ENCODE measurements at places on chromosomes 7 and 10. TPM values are rescaled to one million over a fixed set of nuclear protein-coding genes. Genes with fewer than 3 reads are reported as not detected.

LRRD1 gene
- not detected for total RNA-seq

DNA sequence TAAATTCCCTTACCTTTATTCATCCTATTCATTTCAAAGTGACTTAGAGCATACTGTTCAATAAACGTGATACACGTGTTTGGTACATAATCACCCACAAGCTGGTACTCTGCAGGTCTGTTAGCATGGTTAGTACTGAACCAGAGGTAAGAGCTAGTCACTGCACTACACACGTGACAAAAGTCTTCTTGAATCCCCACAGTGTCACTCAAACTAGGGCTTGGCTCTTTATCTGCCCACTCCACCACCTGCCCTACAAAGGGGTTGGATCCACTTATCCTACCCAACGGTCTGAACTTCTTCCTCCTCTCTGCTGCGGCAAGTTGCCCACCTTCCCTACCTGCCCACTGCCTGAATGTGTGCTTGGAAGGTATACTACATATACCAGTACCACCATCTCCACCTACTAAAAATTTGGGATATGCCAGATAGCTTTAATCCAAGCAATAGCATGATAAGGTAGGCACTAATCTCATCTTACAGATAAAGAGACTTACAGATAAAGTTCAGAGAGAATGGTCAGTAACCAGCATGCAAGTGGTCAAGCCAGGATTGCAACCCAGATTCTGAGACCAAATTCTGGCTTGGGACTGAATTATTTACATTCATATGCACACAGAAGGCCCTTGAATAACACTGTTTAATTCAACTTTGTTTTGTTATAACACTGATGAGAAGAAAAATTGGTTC lies 92.2 kb downstream of the SGMS1 start:
- H3K27me3 ChIP-seq, result no peaks in the 10 kb centered on the region
- no peak overlapping the region for H3K4me3 ChIP-seq
- no peaks in the 10 kb centered on the region for H3K36me3 ChIP-seq
- DNase-seq, result no peak

CHN2 gene
- 4.9 TPM for total RNA-seq

WDR86 gene
- total RNA-seq, result 7.0 TPM

DNA sequence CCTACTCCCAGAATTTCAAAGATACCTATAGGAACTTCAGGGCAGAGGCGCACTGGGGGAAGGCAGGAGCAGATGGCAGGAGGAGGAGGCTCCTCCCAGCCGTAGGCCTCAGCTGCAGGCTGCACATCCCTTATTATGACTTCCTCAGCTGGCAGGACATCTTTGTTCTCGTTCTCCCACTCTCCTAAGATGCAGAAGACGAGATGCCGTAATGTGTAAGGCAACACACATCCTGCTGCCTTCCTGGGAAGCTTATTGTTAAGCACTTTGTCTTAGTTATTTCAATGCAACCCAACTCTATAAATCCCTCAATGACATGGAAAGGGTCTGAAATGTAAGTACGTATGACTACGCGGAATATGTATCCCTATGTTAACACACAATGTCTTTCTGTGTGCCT lies 599.8 kb upstream of the MGMT start:
- no peaks in the 10 kb centered on the region for H3K27me3 ChIP-seq
- H3K4me1 ChIP-seq, result no peaks in the 10 kb centered on the region
- H3K36me3 ChIP-seq, result no peaks in the 10 kb centered on the region
- H3K27ac ChIP-seq, result no peak overlapping the region
- H3K4me3 ChIP-seq, result no peak overlapping the region

DNA sequence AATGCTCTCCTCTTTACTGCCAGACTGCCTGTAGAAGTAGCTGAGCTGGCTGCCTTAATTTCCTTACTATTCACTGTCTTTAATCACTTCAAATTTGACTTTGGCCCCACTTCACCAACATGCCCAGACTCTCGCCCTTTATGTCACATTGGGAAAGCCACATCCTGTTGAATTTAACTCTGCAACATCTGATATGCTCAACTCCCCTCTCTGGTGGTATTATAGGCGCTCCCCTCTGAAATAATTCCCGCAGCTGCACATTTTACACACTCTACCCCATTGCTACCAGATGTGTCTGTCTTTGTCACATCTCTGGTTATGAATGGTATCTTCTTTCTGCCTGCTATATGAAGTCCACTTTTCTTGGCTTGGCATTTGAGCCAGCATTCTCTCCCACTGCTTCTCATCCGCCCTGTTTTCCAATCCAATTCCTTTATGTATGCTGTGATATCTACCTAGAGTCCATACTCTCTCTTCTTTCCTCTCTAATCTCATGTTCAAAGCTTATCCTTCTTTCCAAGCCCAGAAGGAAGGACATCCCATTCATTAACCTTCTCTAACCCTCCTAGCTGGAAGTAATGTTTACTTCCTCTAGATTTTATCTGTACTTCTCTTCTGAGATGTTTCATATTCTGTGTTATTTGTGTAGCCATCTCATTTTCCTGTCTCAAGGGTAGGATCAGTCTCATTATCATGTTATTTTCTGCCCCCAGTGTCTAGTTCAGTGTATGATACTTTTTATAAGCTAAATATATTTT lies 134.5 kb downstream of the ST7 start:
- no peak overlapping the region for H3K4me3 ChIP-seq
- DNase-seq, result no peak
- H3K36me3 ChIP-seq, result no peaks in the 10 kb centered on the region
- H3K27me3 ChIP-seq, result no peaks in the 10 kb centered on the region

ZNF680 gene
- total RNA-seq, result 19.6 TPM

- H3K27me3 ChIP-seq, result no peaks in the 10 kb centered on the region
- H3K36me3 ChIP-seq, result peaks cover 14% of the 10 kb centered on the region
- H3K4me3 ChIP-seq, result no peak overlapping the region
- no peak for DNase-seq
- H3K4me1 ChIP-seq, result peaks cover 81% of the 10 kb centered on the region
Measured at GRCh38 chr10:72334196-72334824, 20.4 kb downstream of the DNAJB12 start.

GRCh38 chr7:3103614-3104398 lies 60.1 kb upstream of the CARD11 start:
- DNase-seq, result no peak
- H3K36me3 ChIP-seq, result no peaks in the 10 kb centered on the region
- H3K4me3 ChIP-seq, result no peak overlapping the region
- H3K4me1 ChIP-seq, result peaks cover 24% of the 10 kb centered on the region
- H3K27ac ChIP-seq, result no peak overlapping the region

GRCh38 chr10:122044713-122045112 lies 55.8 kb downstream of the TACC2 start:
- no peak overlapping the region for H3K4me3 ChIP-seq
- H3K27ac ChIP-seq, result no peak overlapping the region
- no peaks in the 10 kb centered on the region for H3K4me1 ChIP-seq

DNA sequence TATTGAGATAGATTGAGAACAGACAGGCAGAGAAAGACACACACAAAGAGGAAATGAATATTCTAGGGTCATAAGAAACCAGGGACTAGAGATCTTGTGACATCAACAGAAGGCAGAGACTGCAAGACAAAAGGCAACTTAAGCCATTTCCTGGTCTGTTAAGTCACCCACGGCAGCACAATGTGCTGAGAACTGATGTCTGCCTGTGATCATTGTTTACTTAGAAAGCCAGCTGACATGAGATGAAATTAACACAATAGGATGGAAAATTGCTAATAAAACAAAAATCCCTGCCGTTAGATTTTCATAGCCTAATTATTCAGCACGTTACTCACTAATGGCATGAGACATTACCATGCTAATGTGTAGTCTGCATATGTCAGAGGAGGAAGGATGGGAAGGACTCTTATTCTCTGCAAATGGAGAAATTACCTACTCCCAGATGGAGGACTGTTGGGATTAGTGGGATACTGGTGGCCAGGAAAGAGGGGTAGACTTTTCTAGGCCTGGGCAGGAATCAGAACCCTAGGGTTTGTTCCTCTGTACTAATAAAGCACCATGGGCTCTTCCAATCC lies 191.3 kb upstream of the PODXL start:
- no peaks in the 10 kb centered on the region for H3K4me1 ChIP-seq
- no peak overlapping the region for H3K27ac ChIP-seq
- H3K36me3 ChIP-seq, result no peaks in the 10 kb centered on the region
- H3K4me3 ChIP-seq, result no peak overlapping the region
- no peak for DNase-seq

NFKB2 gene
- total RNA-seq, result 147 TPM

DNA sequence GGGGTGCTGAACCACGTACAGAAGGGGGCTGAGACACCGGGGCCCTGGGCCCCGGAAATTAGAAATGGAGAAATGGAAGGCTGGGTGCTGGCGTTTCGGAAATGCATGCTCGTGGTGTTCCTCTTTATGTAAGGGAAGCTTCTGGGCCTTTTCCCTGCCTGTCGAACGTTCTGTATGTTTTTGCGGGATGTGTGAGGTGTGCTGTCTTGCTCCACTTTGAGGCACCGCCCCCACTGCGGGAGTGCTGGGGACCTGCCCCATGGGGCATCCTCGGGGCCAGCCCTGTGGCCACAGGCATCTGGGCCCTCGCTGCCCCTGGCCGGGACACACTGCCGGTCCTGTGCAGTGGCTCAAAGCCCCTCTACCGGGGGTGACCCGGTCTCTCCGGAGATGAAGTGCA lies 1.7 kb upstream of the VENTX start:
- peaks cover 17% of the 10 kb centered on the region for H3K4me1 ChIP-seq
- peak overlapping the region; percentile 24 for H3K4me3 ChIP-seq
- no peaks in the 10 kb centered on the region for H3K36me3 ChIP-seq
- no peak overlapping the region for H3K27ac ChIP-seq

DNA sequence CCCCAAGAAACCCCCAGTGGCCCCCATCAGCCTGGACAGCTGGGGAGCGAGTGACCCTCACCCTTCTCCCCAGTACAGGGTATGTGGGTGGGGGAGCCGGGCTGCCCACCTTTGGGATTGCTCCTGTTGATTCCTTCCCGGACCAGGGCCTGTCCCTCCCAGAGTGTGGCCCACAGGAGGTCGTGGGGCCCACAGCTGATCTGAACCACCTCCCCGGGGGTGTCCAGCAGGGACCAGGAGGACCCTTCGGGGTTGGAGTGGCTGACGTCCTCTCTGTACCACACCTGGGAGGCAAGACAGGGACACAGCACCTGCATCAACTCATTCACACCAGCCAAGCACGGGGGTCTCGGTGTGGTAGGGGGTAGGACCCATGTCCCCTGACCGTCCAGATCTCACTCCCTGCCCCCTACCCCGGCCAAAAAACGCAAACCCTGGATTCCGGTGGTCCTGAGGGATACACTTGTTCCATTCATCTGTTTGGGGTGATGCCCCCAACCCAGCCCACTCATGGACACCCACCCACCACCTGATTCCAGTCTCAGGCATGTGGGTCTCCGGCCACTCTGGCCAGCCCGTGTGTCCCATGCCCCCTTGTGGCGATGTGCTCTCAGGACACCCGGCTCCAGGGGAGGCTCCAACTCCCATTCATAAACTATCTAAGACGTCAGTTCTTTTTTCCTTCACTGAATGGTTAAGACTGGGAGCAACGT lies 10.9 kb downstream of the TECPR1 start:
- no peaks in the 10 kb centered on the region for H3K27me3 ChIP-seq
- H3K27ac ChIP-seq, result no peak overlapping the region
- H3K4me3 ChIP-seq, result no peak overlapping the region
- peaks cover 49% of the 10 kb centered on the region for H3K36me3 ChIP-seq
- DNase-seq, result no peak

DNA sequence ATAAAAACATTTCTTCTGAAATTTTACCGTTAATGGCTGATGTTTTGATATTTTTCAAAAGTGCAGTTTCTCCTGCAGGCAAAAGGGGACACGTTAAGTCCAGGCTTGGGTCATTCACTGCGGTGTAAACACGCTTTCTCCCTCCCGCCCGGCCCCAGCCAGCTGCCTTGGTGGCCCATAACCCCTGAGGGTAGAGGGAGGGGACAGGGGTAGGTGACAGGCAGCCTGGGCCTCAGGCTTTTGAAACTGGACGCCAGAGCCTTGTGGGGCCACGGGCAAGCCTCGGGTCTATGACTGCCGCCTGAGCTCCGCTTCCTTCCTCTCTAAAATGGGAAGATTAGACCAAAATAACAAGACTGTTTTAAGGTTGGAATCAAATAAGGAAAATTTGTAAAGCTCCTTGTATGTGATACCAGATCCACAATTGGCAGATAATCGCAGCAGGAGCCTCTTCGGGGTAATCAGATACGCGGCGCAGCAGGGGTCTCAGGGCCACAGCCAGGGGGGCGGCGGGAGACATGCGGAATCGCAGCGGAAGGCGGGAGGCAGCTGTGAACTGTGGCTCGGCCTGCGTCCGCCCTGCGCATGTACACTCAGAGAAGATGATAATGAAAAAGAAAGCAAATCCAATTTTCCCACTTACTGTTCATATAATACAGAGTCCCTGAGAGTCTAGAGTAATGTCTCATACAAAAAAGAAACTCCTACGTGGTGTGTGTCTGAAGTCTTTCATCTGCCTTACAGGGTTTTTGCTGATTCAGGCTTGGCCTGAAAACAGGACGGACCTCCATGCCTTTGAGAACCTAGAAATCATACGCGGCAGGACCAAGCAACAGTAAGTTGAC lies 138.3 kb downstream of the EGFR start:
- DNase-seq, result no peak
- H3K4me1 ChIP-seq, result no peaks in the 10 kb centered on the region
- no peak overlapping the region for H3K4me3 ChIP-seq
- no peak overlapping the region for H3K27ac ChIP-seq

RELN gene
- not detected for total RNA-seq

AUTS2 gene
- total RNA-seq, result 35.2 TPM

DNA sequence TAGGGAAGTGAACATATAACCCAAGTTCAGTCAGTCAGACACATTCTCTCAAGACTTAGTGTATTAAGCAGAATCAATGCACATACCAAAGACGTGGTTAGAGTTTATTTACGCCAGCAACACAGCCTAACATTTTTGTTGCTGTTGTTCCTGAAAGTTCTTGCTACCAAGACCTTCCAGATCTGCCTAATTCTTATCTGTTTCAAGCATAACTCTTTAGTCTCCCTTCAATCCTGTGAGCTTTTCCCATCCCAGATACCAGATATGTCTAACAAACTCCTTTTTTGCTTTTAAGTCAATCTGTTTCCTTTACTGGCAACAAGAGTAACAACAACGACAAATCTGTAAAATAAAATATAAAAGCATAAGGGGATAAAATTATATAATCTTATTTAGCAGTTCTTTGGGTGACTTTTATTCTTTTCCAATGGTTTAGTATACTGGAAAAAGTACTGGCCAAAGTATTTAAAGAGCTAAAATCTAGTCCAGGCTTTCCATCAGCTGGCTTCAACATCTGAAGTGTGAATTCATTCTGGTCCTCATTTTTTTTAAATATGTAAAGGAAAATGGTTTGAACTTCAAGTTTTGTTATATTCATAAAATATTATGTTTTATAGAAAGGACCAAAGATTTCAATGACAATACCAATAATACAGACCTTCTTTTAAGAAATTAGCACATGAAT lies 193.8 kb downstream of the IMMP2L start:
- no peaks in the 10 kb centered on the region for H3K36me3 ChIP-seq
- DNase-seq, result no peak
- no peak overlapping the region for H3K4me3 ChIP-seq
- no peaks in the 10 kb centered on the region for H3K4me1 ChIP-seq
- no peak overlapping the region for H3K27ac ChIP-seq

- no peak overlapping the region for H3K27ac ChIP-seq
- DNase-seq, result no peak
- H3K27me3 ChIP-seq, result no peaks in the 10 kb centered on the region
- H3K4me3 ChIP-seq, result no peak overlapping the region
- peaks cover 26% of the 10 kb centered on the region for H3K36me3 ChIP-seq
- peaks cover 57% of the 10 kb centered on the region for H3K4me1 ChIP-seq
Measured at GRCh38 chr7:55500117-55500756, 72.1 kb downstream of the VOPP1 start.

All from CD4-positive, alpha-beta memory T cell (primary cell).